NCI-H1417 treated with DMSO at 0.1 percent for 48 hours (cell line): ENCODE measurements at places on chromosomes 5 and 9.

DNA sequence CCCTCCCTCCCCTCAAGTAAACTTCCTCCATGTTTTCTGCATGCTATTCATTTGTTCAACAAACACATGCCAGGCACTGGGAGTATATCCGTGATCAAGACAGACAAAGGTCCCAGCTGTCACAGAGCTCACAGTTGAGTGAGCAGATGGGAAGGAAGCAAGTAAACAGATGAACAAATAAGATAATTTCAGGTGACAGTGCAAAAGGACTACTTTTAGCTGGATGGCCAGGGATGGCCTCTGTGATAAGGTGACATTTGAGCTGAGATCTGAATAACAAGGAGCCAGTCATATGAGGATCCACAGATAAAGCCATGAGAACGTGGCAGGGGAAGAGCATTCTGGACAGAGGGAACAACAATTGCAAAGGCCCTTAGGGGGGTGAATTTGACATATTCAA is 121.7 kb upstream of the RAD23B start:
- no peak for DNase-seq

GRCh38 chr9:108664309-108665255 is 191.2 kb downstream of the ACTL7B start:
- DNase-seq, result no peak

DNA sequence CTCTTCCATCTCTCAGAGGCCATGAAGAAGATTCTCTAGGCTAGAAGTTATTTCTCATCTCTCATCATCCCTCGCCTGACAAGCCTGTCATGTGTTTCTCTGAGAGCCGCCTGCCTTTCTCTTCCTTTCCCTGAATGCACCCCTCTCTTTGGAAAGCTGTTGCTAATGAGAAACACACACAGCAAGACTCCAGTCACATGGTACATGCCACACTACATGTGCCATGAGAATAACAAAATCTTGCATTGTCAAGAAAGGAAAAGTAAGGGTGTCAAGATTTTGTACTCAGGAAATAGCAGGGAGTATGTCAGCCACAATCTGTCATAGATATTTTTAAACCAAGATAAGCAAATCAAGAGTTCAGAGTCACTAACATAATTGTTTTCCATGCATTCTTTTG is 8.9 kb downstream of the AGXT2 start:
- DNase-seq, result no peak

DNA sequence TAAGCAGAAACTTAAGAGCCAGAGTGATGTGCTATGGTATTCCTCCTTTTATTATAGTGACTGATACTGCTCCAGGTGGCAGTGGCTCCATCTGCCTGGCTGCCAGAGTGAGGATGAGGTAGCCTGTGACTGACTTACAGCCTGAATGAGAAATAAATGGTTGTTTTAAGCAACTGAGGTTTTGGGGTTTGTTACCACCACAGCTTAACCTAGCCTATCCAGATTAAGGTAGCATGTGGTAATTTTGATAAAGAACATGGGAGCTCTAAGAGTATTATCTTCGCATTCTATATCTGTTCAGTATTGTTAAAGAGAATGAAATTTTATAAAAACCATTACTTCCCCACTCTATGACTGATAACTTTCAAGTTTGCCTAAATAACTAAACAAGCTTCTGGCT is 39.0 kb downstream of the GOLPH3 start:
- DNase-seq, result no peak

DNA sequence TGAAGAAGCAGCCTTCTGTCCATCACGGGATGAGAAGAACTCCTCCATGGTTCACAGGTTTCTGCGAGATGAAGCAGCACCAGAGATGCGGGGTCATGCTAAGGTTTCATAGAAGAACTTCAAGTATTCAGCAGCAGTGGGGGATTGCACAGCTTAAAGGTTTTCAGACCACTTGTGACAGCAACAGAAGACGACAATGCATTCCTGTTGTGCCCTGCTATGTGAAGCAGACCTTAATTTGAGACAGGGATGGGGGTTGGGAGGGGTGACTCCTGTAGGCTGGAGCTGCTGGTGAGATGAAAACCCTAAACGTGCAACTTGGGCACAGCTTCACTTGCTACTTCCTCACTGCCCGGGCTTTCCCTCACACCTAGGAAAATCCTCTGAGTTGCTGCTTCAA is 256.0 kb downstream of the SLIT3 start:
- DNase-seq, result no peak

DNA sequence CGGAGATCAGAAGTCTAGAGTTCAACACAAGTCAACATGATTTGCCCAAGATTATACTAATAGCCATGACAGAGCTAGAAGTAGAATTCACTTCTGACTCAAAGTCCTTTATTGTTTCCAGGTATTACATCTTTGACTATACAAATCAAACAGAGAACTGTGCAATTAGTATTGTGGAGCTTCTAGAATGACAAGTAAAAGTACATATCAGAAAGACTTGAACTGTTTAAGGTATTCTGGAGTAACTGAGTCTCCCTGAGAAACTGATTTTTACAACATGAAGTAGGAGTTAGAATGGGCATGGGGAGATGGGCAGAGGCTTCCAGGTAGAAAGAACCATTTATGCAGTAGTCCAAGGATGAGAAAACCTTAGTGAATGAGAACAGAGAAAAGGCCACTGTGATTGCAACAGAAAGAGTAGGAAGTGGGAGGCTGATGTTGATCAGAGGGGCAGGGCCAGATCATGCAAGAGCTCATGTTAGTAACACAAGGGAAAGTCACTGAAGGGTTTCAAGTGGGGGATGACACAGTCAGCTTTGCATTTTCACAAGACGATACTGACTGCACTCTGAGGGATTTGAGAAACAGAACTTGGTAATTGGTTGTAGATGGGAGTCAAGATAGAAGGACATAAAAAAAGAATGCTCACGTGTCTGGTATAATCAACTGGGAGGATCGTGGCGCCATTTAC is 280.7 kb downstream of the RFX3 start:
- DNase-seq, result no peak

DNA sequence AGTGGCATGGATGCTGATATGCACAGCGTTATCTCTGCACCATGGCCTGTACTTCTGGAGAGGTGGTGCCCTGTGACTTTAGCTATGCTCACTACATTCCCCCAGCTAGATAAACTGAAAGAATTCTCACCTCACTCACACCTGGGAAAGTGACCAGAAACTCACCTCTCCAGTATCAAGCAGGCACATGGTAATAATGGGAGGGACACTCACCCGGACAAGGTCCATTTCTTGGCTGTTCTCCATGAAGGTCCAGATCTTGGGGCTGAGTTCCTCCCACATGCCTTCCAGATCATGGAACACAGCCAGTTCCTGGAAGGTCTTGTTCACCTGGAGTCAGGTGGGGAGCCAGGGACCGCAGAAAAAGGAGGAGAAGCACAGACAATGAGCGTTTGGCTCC is 72.8 kb downstream of the NIPSNAP3B start:
- DNase-seq, result no peak

DNA sequence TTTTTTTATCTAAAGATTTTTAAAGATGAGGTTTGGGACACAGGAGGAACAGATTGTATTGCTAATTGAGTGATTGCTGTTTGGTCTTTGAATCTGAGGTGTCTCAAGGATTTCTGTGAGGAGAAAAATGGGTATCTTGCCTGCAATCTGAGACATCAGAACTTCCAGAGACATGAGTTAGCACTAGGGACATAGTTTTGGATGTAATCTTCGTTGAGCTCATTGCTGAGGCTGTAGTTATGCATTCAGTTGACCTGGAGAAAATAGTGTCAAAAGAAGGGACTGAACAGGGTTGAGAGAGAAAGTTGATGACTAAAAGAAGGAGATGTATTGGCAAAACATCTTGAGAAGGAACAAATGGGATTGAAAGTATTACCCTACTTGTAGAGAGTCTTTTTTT is 24.6 kb downstream of the C9orf85 start:
- no peak for DNase-seq

DNA sequence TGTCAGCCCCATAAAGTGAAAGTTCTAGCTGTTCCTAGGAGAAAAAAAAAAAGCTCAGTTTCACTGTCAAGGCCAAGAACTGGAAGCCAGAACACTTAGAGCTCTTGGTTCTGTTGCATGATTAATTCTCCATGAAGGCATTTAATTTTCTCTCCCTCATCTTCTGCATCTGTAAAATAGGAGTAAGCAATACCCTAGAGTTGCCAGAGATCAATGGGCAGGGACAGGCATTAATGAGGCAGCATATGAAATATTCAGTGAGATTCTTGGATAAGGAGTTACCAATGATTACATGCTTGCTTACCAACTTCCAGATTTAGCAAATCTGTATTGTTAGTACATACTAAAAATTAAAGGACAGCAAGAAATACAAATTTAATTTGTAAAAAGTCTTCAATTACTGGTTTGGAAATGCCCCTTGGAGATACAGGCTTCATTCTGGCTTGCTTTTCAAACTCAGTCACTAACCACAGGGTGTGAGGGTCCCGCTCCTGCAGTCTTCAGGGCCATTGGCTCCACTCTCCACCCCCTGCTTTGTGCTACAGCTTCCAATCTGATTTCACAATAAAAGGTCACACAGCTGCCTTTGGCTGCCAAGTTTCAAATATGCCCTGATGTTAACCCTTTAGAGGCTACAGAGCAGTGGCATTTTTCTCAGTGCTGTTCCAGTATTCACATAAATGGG is 624.6 kb downstream of the BNC2 start:
- no peak for DNase-seq

GRCh38 chr5:34841816-34842215 is 2.9 kb downstream of the TTC23L start:
- DNase-seq, result no peak

GRCh38 chr5:96911139-96911538 is 24.7 kb upstream of the LNPEP start:
- DNase-seq, result no peak

DNA sequence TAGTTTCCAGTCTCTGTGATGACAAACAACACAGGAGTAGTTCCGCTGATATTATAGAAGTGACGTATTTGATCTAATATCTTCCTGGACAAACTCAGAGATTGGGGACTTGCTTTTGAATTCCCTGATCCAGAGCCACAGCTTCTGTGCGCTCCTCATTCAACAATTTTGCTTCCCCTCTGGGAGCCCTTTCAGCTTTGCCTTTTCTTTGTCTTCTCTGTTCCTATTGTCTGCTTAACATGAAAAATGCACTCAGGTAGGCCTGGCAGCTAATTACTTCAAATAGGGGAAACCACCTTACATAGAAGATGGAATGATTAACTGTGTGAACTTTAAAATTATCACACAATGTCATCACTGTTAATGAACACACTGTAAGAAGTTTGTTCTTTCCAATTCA is 192.9 kb downstream of the EPB41L4A start:
- DNase-seq, result no peak

GRCh38 chr9:110650261-110650660 is 18.3 kb upstream of the MUSK start:
- DNase-seq, result no peak

GRCh38 chr5:143019157-143019556 is 249.0 kb downstream of the ARHGAP26 start:
- DNase-seq, result no peak

- no peak for DNase-seq
Measured at GRCh38 chr5:155008669-155009068, 4.9 kb upstream of the KIF4B start.

DNA sequence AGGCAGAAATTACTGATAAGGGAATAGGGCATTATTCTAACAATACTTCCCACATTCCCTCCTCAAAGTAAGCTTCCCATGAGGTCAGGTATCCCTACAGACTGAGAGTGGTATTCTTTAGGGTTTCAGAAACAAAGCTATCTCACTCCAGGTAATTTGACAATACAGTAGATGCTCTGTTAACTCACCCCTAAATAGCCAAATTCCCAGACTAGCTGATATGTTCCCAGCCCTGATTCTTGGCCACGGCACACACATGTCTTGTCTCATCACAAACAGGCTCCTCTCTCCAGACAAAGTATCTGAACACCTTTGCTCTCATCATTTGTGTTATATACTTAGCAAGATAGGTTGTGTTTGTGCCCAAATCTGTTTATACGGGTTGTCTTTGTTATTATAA is 139.9 kb downstream of the ZNF608 start:
- no peak for DNase-seq

DNA sequence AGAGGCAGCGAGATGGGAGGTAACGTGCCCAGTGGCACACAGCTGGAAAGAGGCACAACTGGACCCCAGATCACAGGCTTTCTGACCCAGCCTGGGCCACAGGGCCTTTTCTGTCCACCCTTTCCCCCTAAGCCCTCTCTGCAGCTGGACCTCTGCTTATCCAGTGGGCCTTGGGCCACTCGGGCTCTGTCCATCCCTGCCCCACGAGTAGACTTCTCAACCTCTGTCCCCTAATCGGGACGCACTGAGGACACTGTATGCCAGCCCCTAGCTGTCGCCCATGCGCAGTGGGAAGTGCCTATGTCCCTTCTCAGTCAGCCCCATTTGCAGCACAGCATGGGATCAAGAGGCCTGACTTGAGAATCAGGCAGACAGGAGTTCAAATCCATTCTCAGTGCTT is 65.6 kb upstream of the NEURL1B start:
- no peak for DNase-seq

DNA sequence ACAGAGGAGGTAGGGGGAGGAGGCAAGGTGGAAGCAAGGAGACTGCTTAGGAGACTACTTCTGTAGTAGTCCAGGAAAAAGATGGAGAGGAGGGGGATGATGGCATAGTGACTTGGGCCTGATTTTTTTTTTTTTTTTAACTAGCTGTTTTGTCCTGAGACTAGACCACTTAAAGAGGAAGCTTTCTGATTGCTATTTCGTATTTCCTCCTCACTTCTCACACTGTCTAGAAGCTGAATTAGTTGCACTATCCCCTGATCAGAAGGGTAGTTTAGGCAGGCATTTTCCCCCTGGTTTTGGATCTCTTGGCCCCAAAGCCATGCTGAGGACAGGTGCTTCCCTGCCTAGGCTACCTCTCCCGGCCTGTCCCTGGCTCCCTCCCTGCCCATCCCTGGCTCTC is 14.9 kb downstream of the LARP1 start:
- no peak for DNase-seq

DNA sequence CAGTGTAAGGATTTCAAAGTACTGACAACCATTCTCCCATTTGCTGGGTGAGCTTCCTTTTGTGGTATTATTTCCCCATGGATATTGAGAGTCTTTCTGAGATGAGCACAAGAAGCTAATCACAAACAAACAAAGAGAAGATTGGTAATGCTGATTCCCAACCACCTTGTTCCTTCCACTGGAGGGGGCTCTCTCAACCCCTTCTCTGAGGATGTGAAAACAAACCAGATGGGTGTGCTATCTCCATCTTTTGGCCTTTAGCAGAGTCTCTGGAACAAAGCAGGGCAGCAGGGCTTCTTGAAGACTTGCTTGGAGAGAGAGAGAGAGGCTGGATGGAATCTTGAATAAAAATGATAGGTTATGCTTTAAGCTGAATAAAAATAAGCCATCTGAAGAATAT is 576.7 kb upstream of the ZNF462 start:
- DNase-seq, result no peak
